Omental fat pad (tissue), 4 donors: ENCODE measurements at places on chromosomes 5 and 9.
A peak's percentile ranks its signal among the peaks of the same experiment; 100 is the strongest.

GRCh38 chr5:44614845-44615244 is 193.9 kb upstream of the MRPS30 start:
- DNase-seq, result no peak

DNA sequence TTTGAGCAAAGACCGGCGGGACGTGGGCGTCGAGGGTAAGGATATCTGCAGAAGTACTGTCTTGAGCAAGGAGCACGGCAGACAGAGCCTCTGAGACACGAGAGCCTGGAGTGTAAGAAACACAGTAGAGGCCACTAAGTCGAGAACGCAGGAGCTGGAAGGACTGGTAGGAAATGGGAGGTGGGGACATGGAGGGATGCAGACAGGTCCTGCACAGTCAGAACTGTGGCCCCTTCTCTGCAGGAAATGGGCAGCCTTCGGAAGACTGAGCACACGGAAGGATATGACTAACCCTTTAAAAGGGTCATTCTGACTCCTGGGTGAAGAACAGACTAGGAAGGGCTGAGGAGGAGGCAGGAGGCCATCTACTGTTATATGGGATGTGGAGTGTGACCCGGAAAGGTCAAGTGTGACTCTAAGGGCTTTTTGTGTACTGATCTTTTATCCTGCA is 1.4 kb upstream of the CAMSAP1 start:
- DNase-seq, result no peak

DNA sequence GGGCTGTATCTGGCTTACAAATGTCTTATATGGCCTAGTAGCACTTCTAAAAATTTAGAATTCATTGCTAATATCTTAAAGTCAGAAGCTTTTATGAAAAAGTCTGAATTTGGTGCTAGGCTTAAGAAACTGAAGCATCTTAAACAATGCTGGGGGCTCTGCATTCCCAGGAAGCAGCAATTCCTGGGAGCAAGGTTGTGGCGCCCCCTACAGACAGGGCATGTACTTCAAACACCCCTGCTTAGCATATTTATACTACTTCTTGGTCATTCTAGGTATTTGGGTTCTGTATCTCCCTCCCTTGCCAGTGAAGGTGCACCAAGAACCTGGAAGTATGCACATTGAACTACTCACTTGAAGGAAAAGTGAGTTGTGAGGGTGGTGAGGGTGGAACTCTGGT is 64.6 kb upstream of the GRIA1 start:
- no peak for DNase-seq

DNA sequence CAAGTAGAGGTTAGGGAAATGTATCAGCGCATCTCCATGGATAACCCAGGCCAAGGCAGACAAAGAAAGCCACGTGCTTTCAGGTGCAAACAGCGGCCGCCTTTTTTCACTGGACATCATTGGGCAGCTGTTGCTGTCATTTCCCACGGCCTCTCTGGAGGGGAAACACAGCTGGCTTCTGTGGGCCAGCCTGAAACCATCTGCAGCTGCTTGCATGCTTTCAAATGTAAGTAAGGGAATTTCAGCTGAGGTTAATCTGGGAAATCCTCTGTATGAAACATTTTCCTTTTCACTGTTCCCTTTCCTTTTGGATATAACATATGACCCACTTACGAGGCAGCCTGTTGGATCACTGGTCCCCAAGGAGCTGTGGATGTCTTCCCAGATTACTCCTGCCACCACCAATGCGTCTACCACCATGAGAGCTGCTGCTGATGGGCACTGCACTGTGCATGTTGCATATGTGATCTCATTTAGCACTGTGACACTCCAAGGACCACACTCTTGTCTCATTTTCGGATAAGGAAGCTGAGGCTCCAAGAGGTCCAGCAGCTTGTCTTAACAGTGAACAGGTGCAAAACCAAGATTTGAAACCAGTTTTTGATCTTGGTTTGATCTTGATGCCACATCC is 106.3 kb downstream of the C9orf152 start:
- no peak for DNase-seq

DNA sequence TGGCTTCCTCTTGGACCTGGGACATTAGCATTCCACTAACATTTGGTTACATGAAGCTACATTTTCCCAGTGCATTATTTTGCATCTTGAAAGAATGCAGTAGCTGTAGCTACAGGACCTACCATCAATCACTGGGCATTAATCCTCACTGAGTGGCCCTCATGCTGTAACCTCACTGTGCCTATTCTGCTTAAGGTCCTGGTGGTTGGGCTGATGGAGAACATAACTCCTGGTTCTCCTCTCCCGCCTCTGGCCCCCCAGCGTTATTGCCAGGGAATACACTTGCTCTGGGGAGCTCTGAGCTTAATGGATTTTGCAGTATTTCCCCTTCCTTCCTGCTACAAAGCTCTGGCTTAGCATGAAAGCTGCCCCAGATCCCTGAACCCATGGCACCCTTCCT is 111.5 kb upstream of the EQTN start:
- no peak for DNase-seq

DNA sequence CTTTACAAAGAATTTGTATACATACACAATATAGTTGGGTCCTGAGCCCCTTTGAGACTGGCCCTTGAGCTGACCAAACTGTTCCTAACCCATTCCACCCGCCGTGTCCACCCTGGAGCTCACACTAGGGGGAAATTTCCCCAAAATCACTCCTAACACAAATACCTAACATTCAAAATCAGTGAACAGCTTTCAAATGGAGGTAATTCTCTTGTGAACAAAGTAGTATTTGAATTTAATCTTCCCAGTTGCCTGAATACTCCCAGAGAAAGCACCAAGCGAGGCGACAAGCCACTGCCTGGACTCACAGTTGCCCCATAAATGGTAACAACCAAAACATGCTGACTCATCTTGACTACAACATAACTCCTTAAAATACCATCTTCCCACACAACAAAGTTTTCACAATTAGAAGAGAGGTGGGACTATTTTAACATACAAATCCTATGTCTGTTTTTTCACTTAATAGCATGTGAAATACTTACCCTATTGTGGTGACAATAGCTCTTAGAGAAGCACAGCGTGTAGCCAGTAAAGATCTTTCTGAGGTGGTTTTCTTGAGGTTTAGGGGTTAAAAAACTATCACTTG is 31.7 kb upstream of the SCAMP1 start:
- no peak for DNase-seq

- DNase-seq, result peak; percentile 51
These were observed 37.7 kb downstream of the LAMC3 start for GRCh38 chr9:131046581-131047202.

DNA sequence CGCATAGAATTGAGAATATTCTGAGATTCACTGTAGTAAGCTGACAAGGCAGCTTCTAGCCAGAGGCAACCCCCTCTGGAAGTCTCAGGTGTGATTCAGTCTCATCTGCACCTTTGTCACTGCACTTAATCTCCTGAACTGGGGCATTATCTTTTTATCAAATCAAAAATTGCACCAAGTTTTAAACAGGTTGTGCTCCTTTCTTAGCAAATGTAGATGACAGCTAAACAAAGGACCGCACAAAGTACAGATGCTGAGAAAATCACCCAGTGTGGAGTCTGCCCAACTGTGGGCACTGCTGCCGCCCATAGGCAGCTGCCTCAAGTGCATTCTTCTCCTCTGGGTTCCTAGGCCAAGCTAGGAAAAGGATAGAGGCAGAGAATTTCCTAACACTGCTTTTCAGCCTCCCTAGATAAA is 51.1 kb downstream of the STARD4 start:
- DNase-seq, result no peak

GRCh38 chr5:153938191-153938842 is 100.4 kb downstream of the FAM114A2 start:
- DNase-seq, result no peak

DNA sequence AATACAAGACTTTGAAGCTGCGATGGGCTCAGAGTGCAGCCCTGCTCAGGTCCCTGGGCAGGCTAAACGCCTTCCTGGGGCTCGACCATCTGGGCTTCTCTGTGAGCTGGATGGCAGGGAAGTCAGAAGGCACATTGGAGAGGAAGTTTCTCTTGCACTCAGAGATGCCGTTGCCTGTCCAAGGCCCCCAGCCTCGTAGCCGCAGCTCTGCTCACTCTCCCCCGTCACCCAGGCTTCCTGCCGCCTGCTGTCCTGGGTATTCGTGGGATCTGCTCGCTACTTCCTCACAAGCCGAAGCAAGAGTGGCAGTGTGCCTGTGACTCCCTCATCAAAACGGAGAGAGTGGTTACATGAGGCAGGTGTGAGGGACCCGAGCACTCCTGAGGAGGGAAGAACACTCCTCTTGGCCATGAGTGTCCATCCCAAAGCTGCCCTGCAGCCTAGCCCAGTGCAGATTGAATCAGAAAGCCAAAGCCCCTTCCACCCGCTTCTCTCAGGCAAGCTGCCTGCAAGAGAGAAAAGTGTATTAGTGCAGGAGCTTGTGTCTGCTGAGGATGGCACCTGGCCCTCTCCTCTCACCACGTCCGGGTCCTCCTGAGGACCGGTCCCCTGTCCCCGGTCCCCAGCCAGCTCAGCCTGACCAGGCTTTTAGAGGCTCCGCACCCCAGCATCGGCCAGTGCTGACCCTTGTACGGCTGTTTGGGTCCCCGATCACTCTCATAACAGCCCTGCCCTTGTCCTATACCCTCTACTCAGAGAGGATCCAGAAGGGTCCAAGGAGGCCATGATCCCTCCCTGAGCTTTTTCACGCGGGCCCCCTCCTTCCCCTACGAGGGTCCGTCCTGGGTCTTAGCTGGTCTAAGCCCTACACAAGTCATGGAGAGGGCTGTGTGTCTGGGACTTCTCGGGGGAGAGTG is 7.3 kb downstream of the FCN2 start:
- no peak for DNase-seq

DNA sequence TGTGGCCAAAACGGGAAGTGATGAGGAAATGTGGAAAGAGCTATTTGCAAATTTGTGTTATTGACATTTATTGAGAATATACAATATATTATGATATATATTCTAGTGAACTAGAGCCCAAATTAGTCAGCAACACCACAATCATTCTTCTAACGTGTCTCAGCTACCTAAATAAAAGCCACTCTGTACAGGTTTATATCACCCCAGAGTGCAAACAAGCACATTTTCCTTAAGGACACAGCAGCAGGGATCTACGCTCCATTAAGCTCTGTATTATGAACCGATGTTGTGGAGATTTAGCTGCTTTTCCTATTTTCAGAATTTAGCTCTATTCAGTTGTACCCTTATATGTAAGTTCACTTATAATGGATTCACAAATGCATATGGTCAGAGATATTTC is 77.9 kb downstream of the CDH18 start:
- DNase-seq, result no peak

DNA sequence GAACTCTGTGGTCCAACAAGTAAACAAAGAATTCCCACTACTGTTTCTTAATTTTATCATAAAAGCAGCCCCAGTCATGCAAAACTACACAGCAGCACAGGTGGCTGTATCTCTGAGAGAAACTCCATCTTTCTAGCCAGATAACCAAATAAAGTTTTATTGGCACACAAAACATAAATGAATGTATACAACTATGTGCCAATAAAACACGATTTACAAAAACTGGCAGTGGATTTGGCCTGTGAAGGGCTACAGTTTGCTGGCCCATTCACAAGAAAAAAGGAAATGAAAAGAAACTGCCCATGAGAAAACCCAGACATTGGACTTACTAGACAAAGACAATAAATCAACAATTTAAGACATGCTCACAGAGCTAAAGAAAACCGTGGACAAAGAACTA is 10.6 kb downstream of the FBXL17 start:
- no peak for DNase-seq

- DNase-seq, result no peak
These were observed 55.4 kb downstream of the ADAMTS2 start for GRCh38 chr5:179289756-179290385.

DNA sequence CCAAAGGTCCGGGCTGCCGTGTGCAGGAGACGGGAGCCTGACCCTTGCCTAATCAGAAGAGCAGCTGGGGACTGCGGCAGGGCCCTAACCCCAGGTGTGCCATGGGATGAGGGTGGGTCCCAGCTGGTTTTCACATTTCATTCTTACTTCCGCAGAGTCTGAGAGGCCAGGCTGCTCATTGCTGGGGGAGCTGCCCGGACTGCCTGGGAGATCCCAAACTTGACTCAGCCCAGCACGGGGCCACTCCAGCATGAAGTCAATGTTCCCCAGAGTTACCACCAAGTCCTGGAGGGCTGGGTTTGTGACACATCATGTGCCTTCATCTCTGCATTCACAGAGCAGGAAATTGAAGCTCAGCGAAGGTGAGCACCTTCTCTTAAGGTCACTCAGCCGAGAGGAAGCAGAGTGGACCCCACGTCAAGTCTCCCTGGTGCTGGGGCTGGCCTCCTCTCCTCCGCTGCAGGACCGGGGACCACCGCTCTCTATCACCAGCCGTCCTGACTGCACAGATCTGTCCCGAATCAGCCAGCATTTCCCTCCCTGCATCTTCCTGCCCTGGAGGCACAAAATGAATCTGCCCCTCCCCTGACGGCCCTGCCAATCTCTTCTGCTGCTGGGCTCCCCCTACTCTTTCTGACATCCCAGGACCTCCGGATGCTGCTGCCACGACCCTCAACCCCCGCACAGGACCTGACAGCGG is 54.6 kb upstream of the PHYKPL start:
- DNase-seq, result no peak

DNA sequence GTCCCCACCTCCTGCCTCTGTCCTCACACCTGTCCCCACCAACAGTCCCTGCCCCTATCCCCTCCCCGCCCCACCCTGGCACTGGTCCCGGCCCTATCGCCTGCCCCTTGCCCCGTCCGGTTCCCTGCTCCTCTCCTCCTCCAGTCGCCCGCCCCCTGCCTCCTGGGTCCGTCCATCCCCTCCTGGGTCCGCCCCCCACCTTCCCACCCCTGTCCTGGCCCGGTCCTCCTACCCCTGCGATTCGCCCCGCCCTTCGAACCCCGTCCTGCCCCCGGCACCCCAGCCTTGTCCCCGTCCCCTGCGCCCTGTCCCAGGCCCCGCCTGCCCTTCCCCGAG is 372 bp downstream of the EDF1 start:
- no peak for DNase-seq

DNA sequence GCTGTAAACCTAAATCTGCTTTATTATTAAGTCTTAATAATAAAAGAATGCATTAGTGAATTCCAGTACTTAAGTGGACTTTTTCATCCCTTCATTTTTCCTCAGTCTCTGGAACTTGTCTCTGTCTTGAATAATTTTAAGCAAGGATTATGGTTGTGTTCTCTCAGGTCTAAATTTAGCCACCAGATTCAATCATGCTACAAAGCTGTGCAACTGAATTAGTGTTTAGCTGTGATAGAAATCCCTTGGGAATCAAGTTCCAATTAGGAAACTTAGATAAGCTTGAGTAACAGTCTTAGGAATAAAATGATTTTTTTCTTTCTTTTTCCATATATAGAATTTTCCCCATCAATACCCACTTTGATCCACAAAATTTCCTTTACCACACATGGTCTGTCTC is 104.3 kb downstream of the PLPPR1 start:
- no peak for DNase-seq
